NCI-H1105 (cell line): ENCODE measurements at places on chromosomes 7 and 10.

- DNase-seq, result no peak
Observed at GRCh38 chr10:75187961-75188426, 22.6 kb upstream of the VDAC2 start.

DNA sequence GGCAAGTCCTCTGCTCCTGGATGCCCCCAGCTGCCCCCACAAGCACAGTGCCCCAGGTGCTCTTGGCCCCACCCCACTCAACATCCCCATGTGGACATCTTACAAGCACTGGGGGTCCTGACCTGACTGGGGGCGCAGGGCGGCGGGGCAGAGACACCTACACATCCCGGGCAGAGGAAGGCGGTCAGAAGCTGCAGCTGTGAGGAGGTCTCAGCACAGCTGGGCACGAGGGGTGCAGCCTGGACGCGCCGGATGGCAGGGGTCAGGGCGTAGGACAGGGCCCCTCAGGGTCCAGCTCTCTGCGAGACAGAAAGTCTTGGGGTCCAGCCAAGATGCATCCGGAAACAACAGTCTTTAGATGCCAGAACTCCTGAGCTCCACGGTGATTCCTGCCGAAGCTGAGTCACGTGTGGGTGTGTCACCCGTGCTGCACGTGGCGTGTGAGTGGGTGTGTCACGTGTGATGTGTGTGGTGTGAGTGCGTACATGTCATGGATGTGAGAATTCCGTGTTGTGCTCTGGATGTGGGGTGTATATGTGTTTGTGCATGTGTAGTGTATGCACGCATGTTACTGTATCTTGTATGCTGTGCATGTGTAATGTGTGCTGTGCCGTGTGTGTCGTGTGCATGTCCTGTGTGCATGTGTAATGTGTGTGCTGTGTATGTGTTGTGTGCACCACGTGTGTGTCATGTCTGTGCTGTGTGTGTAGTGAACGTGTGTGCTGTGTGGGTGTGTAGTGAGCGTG is 5.1 kb downstream of the VENTX start:
- DNase-seq, result no peak

DNA sequence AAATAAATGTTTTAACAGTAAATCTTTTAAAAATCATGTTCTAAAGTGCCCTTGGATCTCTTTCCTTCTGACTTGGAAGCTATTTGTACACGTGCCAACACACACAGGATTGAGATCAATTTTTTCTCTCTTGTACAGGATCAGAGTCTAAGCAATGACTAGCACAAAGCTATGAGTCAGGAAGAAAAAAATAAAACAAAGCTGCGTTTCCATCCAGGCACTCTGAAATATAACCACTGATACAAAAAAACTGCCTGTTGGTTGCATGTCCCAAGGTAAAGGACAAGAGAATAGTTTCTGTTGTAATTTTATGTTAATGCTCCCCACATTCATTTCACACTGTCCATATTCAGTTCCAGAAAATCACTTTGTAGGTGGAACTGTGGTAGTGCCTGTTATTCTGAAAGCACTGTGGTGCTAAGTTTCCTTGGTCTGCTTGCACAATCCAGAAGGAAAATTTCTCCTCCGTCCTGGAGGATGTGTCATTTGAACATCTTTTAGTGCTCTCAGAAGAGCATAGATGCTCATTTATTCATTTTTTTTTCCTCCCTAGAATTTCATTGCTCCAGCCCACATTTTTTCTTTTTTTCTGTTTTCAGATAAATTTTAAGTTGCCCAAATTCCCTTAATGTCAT is 113.4 kb downstream of the PLXDC2 start:
- no peak for DNase-seq

DNA sequence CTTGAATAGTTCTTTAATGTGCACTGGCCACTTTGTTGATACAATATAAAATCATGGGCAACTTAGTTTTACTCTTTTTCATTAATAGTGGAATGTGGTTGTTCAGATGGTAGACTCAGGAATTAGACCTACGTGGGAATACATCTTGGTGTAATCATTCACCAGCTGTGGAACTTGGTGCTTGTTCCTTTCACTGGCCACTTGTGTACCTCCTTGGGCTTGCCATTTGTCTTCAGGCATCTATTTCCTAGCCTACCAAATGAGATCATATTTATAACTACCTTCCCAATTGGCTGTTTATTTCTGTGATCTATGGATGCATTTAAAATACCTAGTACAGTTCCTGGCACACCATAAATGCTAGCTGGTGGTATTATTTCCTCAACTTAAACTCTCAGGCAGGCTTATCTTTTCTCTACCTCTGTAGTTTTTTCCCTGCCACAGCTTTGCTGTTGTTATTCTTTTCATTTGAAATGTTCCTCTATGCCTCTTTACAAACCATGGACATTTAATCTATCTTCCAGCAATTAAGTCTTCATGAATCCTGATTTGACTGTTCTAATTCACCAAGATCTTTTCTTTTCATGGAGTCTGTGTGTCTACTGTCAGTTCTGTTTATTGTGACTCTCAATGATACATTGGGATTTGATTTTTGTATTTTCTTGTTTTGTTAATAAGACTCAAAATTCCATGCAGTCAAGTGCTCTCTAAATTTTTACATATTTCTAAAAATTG is 113.0 kb downstream of the ADAM22 start:
- DNase-seq, result no peak

DNA sequence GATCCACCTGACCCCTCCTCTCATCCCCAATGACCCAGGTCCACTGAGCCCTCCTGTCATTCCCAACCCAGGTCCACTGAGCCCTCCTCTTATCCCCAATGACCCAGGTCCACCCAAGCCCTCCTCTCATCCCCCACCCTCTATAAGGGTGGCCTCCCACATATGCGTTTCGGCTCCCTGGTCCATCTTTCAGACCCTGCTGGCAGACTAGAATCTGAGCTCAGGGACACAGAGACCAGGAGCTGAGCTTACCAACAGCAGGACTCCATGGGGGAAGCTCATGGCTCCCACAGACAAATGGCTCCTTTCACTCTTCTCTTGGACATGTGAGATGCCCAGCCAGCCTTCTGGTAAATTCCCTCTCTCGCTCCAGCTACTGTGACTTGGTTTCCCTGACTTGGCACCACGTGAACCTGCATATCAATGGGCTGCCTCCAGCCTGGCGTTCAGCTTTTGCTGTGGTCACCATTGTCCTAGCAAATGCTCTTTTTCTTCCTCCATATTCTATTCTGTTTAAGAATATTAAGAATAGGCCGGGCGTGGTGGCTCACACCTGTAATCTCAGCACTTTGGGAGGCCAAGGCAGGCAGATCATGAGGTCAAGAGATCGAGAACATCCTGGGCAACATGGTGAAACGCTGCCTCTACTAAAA is 24.8 kb upstream of the INPP5A start:
- DNase-seq, result no peak

GRCh38 chr7:148447221-148447849 is 143.2 kb upstream of the C7orf33 start:
- no peak for DNase-seq

- DNase-seq, result no peak
Observed at GRCh38 chr10:70191972-70192305, 21.6 kb upstream of the SAR1A start.

DNA sequence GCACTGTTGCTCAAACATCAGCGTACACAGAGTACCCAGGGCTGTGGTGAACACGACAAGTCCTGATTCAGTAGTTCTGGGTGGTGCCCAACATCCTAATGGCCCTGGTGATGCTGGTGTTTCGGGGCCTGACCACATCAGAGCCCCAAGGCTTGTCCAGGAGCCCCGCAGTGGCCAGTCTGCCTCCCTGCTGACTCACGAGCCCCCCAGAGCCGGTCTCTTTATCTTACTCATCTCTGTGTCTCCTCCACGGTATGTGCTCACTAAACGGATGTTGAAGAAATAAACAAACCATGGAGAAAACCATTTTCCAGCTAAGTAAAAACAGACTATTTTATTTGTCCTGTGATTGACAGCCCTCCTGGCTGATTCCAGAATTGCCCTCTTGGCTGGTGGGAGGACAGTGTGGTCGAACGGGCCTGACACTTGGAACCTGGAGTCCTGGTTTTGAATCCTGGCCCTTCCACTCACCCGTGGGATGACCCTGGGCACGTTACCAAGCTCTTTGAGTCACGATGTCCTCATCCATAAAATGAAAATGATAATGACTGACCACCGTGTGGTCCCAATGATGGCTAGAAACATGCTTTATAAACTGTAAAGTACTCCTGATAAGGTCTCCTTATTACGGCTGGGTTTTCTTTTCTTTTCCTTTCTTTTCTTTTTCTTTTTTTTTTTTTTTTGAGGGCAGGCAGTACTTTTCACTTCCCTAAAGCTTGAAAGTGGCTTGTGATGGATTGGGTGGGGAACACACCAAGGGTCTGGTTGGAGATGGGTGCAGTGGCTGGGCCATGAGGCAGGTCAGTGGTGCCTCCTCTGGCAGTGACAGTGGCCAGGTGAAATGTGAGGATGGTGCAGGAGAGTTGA is 5.7 kb downstream of the HIP1 start:
- DNase-seq, result no peak

DNA sequence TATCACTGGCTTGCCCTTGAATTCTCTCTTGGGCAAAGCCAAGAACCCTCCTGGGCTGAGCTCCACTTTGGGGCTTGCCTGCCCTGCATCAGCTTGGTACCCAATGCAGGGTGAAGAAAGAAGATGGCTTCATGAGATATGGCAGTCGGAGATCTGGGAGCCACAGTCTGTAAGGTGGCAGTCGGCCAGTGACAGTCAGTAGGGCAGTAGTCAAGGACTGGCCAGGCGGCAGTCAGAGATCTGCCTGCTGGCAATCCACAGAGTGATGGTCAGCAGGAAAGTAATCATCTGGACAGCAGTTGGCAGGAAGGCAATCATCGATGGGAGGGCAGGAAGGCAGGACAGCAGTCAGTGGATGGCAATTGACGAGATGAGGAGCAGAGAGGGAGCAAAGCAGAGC is 32.6 kb upstream of the CNNM1 start:
- DNase-seq, result no peak

- DNase-seq, result no peak
Observed at GRCh38 chr10:79376751-79377556, 29.7 kb downstream of the PPIF start.

DNA sequence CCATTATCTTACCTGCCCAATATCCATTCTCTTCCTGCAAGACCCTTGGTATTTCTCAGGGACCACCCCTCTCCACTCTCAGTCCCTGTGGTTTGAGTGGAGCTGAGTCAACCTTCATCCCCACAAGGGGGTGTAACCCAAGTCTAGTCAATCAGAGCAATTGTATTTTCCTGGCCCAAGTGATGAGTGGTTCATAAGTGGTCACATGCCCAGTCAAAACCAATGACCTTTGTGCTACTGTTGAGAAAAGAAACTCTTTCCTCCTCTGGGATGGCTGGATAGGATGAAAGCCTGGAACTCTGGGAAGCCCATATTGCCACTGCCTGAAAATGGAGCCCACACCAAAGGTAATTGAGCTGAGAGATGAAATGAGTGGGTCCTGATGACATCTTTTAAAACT is 93.6 kb downstream of the SNX10 start:
- no peak for DNase-seq

DNA sequence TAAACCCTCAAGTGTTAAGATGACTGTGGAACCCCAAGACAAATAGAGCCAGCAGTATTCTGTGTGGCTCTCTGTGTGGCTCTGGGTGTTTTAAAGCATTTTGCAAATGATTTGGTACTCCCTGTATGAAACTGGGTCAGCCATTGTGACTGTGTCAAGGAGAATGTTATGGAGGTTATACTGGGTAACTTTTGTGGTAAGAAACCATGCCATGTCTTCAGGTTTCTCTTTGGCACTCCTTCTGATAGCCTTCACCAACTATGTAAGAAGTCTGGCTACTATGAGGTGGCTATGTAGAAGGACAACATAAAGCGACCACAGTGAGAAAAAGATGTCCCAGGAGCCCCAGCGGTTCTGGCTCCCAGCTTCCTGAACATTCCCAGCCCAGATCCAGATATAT is 226.6 kb upstream of the RHOBTB1 start:
- no peak for DNase-seq

- no peak for DNase-seq
Observed at GRCh38 chr7:142513178-142513955, 235.9 kb upstream of the PRSS1 start.

- no peak for DNase-seq
Observed at GRCh38 chr7:2930310-2931033, 86.4 kb upstream of the GNA12 start.

- DNase-seq, result no peak
Observed at GRCh38 chr10:31619531-31620061, 300.6 kb downstream of the ZEB1 start.
